A549 treated with DMSO at 1 μM for 4 hours (cell line): ENCODE measurements at places on chromosomes 3 and 15. TPM values are rescaled to one million over a fixed set of nuclear protein-coding genes. Genes with fewer than 3 reads are reported as not detected.

The ALG1L2 gene
- not detected in 5 replicates for total RNA-seq

The TMIE gene
- 0.07 to 0.30 TPM (median 0.16 TPM) in 5 replicates for total RNA-seq

The CFAP20DC gene
- total RNA-seq: 1.7 to 3.7 TPM (median 2.7 TPM) in 5 replicates

The ZNF385D gene
- not detected in 5 replicates for total RNA-seq

The HYAL3 gene
- 6.7 to 10.9 TPM (median 8.1 TPM) in 5 replicates for total RNA-seq

The P2RY1 gene
- total RNA-seq: 0.33 to 0.46 TPM (median 0.45 TPM) in 5 replicates

The CHRFAM7A gene
- total RNA-seq: 4.6 to 7.2 TPM (median 5.1 TPM) in 5 replicates

The NMB gene
- total RNA-seq: 14.1 to 23.7 TPM (median 23.5 TPM) in 5 replicates

The EXD1 gene
- total RNA-seq: 0.07 TPM in 1 of 5 replicates, not detected in the others

The ANKRD34C gene
- not detected in 5 replicates for total RNA-seq

The DMXL2 gene
- 15.5 to 25.4 TPM (median 22.1 TPM) in 5 replicates for total RNA-seq

The PLA2G4E gene
- total RNA-seq: not detected in 5 replicates

The THRB gene
- 1.5 to 2.7 TPM (median 1.8 TPM) in 5 replicates for total RNA-seq

The GOLGA8S gene
- 0.07 to 0.18 TPM (median 0.17 TPM) in 5 replicates for total RNA-seq

The PARL gene
- 62.4 to 68.8 TPM (median 66.7 TPM) in 5 replicates for total RNA-seq

The CELSR3 gene
- 3.7 to 5.5 TPM (median 4.5 TPM) in 5 replicates for total RNA-seq

The SLC2A2 gene
- total RNA-seq: not detected in 5 replicates

The FHIT gene
- 0.48 to 1.0 TPM (median 0.78 TPM) in 5 replicates for total RNA-seq

The PLCH1 gene
- 1.0 to 1.6 TPM (median 1.2 TPM) in 5 replicates for total RNA-seq

The TAGLN3 gene
- total RNA-seq: not detected in 5 replicates

The LRRC58 gene
- 15.2 to 22.1 TPM (median 19.3 TPM) in 5 replicates for total RNA-seq

The TEX55 gene
- not detected in 5 replicates for total RNA-seq

The DUOX2 gene
- total RNA-seq: 0.01 to 0.09 TPM (median 0.04 TPM) in 5 replicates

The IQCF5 gene
- not detected in 5 replicates for total RNA-seq

The SLC25A36 gene
- total RNA-seq: 17.0 to 24.2 TPM (median 21.0 TPM) in 5 replicates

The GPR27 gene
- total RNA-seq: 2.6 to 4.0 TPM (median 3.1 TPM) in 5 replicates
